CD4-positive, CD25-positive, alpha-beta regulatory T cell (primary cell): ENCODE measurements at places on chromosomes 4 and X. TPM values are rescaled to one million over a fixed set of nuclear protein-coding genes. Genes with fewer than 3 reads are reported as not detected.

Gene SSX3
- not detected for polyA plus RNA-seq

Gene ARX
- not detected for polyA plus RNA-seq

Gene BMX
- polyA plus RNA-seq = not detected

Gene PRSS12
- not detected for polyA plus RNA-seq

DNA sequence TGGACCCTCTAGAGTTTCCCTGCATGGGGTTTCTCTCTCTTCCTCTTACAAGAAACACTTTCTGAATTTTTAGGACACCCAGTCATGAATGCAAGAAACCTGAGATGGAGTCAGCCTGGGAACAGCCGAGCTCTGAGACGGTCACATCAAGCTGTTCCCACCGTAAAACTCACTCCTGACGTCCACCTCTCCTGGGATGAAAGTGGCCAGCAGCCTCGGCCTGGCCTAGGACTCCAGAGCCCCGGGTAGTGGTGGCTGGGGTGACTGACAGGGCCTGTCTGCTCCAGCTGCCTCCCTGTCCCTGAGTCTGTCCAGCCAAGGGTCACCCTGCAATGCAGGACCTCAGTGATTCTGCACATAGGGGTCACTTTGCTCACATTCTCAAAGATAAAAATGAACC, 217.8 kb downstream of the SHOX start:
- no peak for DNase-seq

DNA sequence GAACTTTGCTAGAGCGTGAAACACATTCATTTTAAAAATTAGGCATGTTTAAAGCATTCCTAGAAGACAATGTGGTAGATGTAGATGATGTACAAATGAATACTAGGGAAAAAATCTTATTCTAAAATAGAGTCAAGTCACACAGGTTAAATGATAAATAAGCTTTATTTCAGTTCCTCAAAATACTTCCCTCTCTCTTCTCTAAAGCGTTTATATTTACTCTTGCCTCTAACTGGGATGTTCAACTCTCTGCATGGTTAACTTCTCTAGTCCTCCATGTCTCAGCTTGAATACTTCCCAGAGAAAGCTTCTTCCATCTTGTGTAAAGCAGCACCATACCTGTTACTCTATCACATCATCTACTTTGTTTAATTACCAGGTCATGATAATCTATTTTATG, 30.9 kb upstream of the GLRA3 start:
- DNase-seq = no peak

GRCh38 chr4:133555671-133556070, 406.6 kb downstream of the PCDH10 start:
- no peak for DNase-seq

DNA sequence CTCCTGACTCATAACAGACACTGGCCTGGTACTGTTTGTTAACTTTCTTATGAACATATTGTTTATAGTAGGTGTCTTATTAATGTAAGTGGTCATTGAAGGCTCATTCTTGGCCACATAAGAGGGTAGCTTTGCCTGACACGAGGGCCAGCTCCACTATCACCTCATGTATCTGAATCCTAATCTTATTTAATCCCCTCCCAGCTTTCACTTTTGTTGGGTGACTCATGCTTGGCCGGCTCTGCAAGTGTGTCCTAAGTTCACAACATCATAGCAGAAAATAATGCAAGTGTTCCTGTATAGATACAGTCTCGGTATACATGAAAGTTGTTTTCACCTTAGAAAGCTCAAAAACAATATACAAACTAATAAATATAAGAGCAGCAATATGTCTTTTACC, 283.8 kb downstream of the IQCM start:
- DNase-seq = no peak
